ENCODE measurements at places on chromosomes 4 and X.

DNA sequence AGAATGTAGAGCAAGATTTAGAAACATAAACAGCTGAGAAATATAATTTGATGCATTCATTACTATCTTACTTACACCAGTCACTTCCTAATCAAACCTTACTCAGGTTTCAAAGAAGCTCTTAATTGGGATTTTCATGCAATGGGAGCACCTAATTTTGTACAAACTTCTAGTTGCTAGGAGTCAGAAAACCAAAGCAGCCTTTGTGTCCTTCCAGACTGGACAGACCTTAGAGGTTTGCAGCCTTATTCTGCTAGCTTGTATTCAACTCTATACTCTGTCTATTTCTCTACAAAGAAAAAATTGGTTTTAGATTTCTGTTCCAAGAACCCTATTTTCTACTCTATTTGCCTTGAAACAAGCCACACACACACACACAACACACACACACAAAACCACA lies 19.4 kb downstream of the GABRA2 start:
- DNase-seq = no peak

- no peak for DNase-seq
These were observed 978.3 kb upstream of the TENM3 start for GRCh38 chr4:181264893-181265292.

GRCh38 chrX:154729439-154729838 lies 21.4 kb downstream of the GAB3 start:
- no peak for DNase-seq

DNA sequence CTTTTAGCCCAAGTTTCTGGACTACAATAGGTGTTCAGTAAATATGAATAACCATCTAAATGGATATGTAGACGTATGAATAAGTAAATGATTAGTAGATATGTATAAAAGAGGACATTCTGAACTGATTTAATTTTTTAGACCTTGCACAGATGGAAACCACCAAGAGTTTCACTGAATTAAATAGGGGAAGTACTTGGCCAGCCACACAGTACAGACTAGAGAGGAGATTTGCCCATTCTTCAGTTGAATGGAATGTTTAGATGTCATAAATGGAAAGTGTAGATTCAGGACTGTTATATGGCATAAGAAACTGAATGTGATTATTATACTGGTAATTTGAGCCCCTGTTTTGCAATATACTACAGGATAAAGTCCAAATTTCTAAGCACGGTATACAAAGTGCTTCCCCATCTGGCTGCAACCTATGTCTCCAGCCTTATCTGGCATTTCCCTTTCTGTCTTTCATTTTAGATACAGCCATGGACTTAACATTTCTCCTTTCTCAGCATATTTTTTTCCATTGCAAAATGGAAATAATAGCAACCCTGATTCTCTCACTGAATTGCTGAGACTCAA lies 137.8 kb upstream of the HS3ST1 start:
- DNase-seq = no peak

- no peak for DNase-seq
These were observed 156.3 kb downstream of the PARM1 start for GRCh38 chr4:75089206-75089605.

GRCh38 chr4:108546728-108547127 lies 73.6 kb upstream of the RPL34 start:
- DNase-seq = no peak

- no peak for DNase-seq
These were observed 167.0 kb downstream of the AASDH start for GRCh38 chr4:56220261-56220660.

GRCh38 chrX:85139422-85139821 lies 104.2 kb downstream of the SATL1 start:
- no peak for DNase-seq

DNA sequence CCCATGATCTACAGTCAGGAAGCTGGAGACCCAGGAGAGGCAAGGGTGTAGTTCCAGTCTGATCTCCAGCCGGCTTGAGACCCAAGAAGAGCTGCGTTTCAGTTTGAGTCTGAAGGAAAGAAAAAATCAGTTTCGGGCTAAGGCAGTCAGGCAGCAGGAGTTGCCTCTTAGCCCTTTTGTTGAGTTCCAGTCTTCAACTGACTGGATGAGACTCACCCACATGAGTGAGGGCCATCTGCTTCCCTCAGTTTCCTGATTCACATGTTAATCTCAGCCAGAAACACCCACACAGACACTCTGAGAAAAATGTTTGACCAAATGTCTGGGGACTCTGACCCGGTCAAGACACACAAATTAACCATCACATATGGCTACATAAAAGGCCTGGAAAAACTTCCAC lies 73.6 kb upstream of the ELOVL6 start:
- DNase-seq = no peak

- DNase-seq = no peak
These were observed 6.5 kb upstream of the SERTM2 start for GRCh38 chrX:111504941-111505340.

DNA sequence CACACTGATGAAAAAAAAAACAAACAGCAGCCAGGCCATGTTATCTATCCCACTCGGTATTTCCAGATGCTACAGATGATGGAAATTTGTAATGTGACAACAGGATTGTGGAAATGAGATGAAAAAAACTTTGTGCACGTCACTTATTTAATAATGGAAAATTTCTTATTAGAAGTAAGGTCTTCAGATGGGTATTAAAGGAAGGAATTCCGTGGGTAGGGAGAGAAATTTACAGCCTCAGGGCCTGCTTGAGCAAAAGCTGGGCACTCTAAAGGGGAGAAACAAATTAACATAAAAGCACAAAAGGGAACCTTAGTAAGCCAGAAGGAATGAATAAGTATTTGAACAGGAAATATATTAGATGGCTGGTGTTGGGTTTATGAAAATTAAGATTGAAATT lies 4.2 kb upstream of the PKD2 start:
- DNase-seq = no peak

DNA sequence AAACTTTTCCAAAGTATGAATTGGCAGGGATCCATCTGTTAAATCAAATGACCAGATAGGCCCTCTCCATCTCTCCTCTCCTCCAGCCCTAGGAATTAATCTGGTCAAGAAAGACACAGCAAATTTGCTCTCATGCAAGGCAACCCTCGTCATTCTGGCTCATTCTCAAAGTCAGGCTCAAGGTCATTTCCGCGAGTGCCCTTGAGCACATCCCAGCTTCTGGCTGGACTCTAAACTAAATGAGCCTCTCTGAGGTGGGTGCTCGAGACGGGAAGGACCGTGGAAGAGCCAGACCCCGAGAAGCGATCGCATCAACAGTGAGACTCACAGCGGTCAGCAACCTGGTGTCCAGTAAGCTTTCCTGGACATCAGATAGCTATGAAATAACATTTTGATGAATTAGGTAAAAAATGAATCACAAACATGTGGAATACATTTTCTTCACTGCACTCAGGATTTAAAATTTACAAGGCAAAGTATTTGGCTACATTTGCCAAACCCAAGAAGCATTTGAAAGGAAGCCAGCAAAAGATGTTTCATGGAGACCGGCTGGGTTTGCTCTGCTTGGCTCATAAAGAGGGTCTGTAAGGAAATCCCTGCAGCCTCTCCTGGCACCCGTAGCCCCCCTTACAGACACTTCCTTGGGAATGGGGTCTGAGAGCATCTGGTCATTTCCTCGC lies 121.0 kb downstream of the ENPP6 start:
- DNase-seq = no peak

DNA sequence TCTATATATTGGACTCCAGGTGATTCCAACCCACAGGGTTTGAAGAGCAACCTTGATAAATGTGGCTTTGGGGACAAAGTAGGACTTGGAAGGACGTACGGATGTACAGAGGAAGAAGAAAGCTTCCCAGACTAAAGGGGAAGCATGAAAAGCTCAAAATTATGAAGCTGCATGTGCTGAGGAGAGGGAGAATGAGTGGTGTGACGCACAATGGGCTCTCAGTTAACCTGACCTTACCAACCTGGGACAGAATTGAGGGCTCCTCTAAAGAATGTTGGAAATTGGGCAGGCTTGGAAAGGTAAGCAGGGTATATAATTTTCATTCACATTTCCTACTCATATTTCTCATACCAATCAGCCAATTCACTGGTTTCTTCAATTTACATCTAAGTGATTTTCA lies 10.5 kb upstream of the TIGD2 start:
- no peak for DNase-seq

GRCh38 chr4:119604266-119604665 lies 24.3 kb downstream of the PDE5A start:
- no peak for DNase-seq

- DNase-seq = no peak
These were observed 5.1 kb upstream of the GABRQ start for GRCh38 chrX:152632445-152633097.

DNA sequence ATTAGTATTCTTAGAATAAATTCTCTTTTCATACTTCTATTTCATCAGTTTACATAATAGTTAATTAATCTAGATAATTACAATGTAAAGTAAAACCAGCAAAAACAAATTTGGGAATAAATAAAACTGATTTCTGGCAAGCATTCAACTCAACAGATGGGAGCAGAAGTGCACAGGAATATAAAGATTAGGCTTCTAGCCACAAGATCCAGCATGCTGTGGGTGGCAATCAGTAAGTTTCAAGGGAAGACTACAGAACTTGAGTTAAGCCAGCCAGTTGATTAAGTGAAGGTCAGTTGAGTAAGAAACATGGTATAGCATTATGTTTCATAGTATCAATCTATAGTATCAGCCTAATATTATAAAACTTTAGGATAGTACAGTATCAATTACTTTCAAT lies 324.2 kb upstream of the AADAT start:
- no peak for DNase-seq

DNA sequence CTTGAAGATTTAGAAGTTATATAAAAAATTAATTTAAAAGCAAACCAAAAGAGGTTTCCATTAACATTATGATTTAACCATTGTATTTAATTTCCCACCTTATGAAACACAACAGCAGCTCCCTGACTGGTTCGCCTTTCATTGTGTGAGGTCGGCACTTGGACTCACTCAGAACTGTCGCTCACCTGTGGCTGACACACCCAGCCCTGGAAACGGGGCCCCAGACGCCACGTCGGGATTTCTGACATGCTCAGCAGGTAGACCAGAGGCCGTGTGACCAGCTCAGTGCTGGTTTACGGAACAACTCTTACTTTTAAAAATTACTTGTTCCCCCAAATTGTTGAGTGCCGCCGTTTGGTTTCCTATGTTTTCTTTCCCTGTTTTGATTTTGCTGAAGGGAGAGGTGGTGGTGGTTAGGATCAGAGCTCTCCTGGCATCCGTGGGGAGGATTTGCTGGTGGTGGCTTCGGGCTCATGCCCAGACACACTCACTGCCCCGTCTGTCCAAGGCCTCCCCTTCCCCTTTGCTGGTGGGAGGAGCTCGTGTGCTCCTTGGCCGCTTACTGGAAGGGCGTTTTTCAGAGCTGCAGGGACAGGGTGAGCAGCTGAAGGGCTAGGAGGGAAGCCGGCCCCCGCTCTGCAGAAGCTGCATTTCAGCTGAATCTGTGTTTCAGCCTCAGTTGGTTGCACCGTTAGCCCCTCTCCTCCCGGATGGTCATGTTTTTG lies 59.2 kb downstream of the CPLX1 start:
- peak; percentile 37 for DNase-seq

GRCh38 chr4:153655928-153656327 lies 28.2 kb upstream of the TLR2 start:
- DNase-seq = no peak

- DNase-seq = no peak
These were observed 1028.1 kb downstream of the C4orf33 start for GRCh38 chr4:130124066-130124465.

DNA sequence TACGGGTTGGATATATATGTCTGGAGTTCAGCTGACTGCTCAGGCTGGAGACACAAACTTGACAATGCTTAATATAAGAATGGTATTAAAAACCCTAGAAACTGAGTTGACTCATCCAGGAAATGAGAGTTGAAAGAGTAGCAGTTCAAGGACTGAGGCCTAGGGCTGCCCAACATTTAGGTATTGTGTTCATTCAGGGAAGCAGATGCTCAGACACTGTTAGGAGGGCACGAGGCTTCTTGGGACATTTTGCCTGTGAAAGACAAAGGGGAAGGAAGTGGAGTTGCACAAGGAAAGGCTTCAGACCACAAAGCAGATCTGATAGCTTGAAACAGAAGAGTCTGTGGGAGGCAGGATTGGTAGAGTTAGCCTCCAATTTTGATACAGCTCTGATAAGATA lies 52.0 kb upstream of the HS3ST1 start:
- DNase-seq = no peak

- no peak for DNase-seq
These were observed 466.7 kb downstream of the GASK1B start for GRCh38 chr4:157706155-157706554.

DNA sequence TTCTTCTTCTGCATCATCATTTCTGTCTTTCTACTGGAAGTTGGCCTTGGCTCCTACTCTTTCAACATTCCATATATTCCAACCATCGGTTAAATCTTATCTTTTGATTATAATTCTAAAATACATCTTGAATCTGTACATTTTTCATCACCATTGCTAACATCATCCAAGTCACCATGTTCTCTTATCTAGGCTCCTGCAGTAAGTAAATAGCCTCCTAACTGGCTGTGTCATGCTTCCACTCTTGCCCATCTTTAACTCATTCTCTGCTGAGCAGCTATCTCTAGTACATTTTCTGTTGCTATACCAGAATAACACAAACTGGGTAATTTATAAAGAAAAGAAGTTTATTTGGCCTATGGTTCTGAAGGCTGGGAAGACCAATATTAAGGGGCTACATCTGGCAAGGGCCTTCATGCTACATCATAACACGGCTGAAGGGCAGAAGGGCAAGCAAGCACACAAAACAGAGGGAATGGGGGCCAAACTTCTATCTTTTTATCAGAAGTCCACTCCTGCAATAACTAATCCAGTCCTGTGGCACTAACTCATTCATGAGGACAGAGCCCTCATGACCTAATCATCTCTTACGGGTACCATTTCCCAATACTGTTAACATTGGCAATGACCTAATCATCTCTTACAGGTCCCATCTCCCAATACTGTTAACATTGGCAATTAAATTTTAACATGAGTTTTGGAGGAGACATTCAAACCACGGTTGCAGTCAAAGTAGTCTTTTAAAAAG lies 72.2 kb downstream of the ENOX2 start:
- no peak for DNase-seq

- no peak for DNase-seq
These were observed 317.2 kb downstream of the PDGFC start for GRCh38 chr4:156654410-156654809.

- DNase-seq = no peak
These were observed 40.4 kb downstream of the GPC4 start for GRCh38 chrX:133374874-133375387.

DNA sequence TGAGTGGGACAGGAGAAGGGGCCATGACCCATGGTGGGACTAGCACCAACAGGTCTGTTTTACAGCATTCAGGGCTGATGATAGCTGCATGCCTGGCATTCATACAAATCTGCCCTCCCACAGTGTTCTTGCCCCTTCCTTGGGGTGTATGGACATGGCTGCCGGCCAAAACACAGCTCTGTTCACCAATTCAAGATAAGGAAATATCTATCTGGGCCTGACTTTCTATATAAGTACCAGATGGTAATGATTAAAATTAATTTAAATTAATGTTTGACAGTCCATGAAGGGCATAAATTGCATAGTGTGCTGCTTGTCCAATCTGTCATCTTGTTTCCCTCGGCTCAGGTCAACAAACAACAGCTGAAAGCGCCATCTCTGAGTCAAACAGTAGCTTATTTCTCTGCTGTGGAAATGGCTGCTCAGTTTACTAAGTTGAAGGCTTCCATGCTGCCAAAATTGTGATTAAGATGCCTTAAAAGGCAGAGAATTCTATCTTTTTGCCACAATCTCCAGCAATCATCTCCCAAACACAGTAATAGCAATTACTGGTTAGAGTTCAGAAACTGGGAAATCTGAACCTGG lies 67.0 kb upstream of the TSPAN7 start:
- DNase-seq = no peak
